Renal cortex interstitium (tissue), 15 donors: ENCODE measurements at places on chromosomes 11 and 22.

DNA sequence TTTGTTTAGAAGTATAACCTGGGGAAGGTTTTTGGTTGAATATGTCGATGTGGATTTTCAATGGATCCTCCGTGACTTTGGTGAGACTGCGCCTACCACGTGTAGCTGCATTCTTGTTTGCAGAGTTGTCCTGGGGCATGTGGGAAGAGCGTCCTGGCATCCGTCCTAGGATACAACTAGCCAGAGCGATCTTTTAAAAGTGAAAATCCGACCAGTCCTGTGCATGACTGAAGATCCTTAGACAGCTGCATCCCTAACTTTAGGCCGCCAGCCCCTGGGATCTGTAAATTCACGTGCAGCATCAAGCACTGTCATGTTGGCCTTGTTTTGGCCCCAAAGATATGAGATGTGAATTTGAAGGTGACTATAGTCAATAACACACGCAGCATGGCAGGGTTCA lies 22.4 kb upstream of the THY1 start:
- no peak for DNase-seq

- no peak for DNase-seq
Measured at GRCh38 chr22:36823186-36823839, 6.5 kb upstream of the PVALB start.

DNA sequence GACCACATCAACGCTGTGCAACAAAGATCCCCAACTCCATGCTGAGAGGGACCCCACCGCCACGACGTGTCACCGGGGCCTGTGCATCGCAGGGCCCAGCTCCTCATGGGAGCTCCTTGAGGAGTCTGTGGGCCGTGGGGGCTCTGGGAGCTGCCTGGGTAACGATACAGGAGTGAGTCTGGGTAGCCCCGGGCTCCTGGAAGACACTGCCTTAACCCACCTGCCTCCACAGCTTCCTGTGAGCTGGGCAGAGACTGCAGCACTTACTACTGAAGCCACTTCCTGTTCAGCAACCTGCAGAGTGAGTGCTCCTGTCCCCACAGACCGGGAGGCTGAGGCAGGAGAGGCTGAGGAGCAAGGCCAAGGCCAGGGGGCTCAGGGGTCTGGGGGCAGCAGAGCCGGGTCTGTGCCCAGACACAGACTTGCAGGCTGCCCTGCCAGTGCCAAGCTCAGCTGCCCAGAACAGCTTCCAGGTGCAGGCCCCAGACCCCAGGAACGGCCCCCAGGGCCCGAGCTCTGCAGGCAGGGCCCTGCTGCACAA lies 226.7 kb downstream of the BRD1 start:
- DNase-seq = no peak

DNA sequence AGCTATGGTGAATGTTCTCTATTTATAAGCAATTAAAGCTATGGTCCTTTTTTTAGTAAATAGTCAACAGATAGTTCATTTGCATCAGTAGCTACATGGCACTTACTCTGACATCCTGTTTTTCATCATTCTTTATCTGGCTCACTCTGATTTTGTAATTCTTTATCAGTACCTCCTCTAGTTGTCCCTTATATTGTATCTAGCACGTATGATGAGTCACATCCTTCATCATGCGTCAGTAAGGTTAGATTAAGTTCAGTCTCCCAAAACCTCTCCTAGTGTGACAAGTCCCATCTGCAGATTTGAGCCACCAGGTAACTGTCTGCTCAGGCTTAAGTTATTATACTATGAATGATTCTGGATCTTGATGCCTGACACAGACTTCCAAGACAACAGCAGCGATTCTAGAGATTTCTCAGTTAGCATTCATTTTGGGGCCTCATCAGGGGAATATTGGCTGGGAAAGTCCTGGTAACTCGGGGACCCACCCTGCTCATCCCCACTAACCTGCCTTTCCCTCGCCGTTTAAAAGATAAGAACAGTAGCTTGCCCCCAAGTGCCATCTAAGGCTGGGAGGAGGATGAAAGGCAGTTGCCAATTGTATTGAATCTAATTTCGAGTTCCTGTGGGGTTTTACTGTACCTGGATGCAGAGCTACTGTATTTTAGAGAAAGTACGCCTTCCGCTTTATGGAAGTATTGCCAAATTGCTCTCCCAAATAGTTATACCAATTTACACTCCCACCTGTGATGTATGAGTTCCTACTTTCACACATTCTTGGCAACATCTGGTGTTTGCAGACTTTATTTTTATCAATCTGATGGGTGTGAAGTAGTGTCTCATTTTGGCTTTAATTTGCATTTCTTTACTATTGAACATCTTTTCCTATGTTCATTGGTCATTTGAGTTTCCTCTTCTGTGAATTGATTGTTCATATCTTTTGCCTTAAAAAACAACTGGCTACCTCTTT lies 55.9 kb downstream of the ZC3H12C start:
- DNase-seq = no peak

GRCh38 chr11:20881328-20882079 lies 212.1 kb downstream of the NELL1 start:
- DNase-seq = no peak

- DNase-seq = no peak
Measured at GRCh38 chr22:48694296-48694883, 1133.3 kb downstream of the BRD1 start.

GRCh38 chr11:12085371-12086251 lies 24.8 kb upstream of the MICAL2 start:
- no peak for DNase-seq
